ENCODE measurements at places on chromosomes 3 and 15.

GRCh38 chr3:108283006-108283405 is 13.3 kb upstream of the HHLA2 start:
- no peak for DNase-seq

DNA sequence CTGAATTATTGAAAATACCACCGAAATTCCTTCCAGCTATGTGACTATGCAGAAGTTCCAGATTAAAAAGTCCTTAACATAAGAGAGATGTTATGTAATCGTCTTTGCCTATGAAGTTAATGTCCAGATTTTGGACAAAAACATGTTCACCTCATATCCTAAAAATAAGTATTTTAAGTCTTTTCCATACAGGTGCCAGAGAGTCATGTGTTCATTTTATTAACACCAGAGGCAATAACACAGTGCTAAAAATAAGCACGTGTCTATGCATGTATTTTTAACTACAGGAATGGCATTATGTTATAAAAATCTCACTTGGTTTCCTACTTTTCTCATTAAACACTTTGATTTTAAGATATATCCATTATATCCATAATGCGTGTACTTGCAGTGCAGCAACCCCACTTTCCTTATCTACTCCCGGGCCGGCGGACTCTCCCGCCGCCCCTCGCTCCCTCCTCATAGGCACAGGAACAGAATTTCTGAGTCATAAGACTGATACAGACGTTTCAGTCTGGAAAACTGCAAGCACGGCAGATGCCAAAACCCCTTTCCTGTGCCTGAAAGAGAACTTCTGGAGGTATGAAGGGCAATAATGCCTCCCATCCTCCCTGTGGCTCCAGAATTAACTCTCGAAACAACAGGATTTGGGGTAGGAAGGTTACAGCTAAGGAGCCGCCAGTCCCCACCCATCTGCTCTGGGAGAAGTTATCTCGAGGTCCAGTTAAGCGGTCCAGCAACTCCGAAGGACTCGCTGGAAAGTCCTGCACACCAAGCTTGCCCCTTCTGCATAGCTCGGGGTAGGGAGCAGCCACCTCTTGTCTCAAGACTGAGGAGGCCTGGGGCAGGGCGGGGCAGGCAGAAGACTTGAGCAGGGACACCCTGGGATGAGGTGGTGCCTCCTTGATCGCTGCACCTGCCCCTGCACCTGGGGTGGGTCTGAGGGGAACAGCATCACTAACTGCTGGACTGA is 22.3 kb upstream of the PSTPIP1 start:
- no peak for DNase-seq

DNA sequence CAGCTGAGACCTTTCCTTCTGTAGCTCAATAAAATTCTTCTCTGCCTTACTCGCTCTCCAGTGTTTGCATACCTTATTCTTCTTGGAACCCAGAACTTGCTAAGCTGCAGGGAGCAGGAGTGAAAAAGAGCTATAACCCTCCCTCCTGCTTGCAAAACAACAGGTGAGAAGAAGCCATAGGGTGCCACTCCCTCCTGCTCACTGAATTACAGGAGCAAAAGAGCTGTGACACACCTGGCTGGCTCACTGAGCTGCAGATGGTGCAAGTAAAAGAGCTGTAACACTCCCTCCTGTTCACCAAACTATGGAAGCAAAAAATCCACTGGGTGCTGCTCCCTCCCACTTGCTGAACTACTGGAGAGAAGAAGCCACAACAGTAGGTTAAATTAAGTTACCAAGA is 44.2 kb upstream of the C2CD4B start:
- DNase-seq = no peak

DNA sequence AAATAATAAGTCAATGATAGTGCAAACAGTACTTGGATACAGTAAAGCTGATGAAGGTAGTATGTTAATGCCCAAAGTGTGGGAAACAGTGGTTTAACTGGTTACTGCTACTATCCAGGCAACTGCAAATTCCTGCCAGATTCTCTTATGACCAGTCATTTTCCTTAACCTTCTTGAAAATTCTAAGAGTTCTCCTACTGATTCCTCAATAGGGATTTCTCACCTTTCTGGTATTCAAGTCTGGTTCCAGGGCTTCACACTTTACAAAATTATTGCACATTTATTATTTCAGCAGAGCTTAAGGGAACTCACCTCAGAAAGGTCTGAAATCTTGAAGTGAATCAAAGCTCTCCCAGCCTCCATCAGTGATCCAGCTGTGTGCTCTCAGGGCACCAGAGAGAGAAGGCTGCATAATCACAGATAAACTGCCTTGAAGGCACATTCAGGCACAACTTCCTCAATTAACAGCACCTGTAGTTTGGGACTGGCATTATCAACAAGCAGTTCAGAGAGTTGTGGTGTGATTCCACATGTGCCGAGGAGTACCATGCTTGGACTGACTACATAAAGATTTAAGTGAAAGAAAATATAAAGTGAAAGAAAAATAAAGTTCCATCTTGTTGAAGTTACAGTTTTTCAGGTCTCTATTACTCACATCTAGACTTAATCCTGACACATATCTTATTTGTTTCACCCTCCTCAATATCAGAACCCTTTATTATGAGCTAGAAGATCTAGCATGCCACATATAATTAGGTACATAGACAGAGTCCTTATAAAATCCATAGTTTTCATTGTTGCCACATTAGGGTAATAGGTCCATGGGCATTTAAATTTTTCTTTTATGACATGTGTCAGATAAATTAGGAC is 59.5 kb upstream of the TIPARP start:
- no peak for DNase-seq

DNA sequence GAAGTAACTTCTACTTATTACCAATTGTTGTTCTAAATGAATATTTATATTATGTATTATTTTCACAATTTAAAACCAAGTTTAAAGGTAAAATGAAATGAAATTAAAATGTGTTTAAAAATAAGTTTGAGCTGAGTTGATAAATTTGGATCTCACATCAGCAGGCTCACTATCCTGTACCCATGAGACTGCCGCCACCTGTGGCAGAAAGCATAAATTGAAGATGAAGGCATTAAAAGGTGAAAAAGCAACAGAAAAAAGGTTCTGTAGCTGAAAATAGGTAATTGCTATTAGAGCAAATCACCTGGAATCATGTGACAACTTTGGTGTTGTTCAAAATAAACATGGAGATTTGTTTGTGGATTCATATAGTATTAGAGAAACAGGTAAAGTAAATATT is 133.0 kb upstream of the CADM2 start:
- no peak for DNase-seq

DNA sequence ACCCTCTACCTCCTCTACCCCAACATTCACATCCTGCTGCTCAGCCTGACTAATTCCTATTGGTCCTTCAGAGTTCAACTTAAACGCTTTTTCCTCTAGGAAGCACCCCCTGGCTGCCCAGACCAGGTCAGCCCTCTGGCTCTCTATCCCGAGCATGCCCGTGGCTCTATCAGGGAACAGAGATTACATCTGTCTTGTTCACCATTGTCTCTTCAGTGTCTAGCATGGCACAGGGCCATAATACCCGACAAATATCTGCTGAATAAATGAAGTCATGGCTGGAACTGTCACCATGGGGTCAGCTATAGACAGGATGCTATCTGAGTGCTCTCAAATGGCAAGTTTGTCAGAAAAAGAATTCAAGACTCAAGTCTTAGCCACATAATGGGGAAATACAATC is 296.9 kb upstream of the CHRNA7 start:
- peak; percentile 34 for DNase-seq

GRCh38 chr3:127888564-127889107 is 26.4 kb upstream of the KBTBD12 start:
- DNase-seq = no peak

- peak; percentile 58 for DNase-seq
Measured at GRCh38 chr15:80776420-80777045, 2.6 kb upstream of the CEMIP start.

- no peak for DNase-seq
Measured at GRCh38 chr3:177530908-177531307, 333.6 kb upstream of the TBL1XR1 start.

DNA sequence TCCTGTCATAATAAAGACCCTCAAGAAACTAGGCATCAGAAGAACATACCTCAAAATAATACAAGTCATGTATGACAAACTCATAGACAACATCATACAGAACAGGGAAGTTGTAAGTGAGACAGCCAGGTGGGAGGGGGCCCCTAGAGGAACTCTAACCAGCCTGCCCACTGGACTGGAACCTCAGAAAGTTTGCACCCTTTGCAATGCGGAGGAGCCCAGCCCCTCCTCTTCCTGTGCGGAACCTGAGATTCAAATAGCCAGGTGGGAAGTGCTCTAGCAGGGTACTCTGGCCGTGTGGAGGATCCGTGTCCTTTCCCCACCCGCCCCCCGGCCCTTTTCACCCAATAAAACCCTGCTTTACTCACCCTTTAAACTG is 387.0 kb upstream of the CBLB start:
- no peak for DNase-seq

DNA sequence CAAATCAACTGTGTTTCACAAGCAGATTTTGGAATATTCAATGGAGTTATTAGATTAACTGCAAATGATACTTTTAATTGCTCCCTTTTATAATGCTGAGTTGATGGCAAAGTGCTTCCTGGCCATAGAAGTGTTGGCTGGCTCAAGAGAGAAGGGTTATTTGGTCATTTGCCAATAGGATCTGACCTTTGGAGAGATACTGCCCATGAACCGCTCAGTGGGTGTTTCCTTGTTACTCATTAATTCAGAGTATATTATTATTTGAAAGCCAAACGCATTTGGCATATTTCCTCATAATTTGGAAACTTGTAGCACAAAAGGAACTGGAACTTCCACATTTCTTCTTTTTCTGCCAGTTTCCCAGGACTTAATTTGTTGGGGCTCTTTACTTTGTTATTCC is 234.7 kb downstream of the CDIN1 start:
- no peak for DNase-seq

- peak; percentile 87 for DNase-seq
Measured at GRCh38 chr15:31326875-31327668, 437 bp downstream of the KLF13 start.

GRCh38 chr15:70486451-70487386 is 276.6 kb downstream of the UACA start:
- no peak for DNase-seq

DNA sequence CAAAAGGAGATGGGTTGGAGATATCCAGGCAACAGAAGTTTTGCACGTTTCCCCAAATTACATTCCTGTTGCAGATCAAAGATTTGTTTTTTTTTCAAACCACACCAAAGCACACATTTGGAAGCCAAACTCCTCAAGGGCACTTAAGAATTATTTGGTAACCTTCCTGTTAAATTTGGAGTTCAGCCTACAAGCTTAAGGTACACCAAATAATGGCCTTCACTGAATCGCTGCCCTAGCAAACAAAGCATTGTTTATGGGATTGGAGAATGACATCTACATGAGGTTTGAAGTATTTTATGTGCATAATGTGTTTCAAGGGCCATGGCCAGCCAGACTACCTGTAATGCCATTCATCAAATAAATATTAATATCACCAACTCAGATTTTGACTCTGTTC is 357.9 kb downstream of the RORA start:
- no peak for DNase-seq

- peak; percentile 81 for DNase-seq
Measured at GRCh38 chr3:58332575-58333188, at the start of gene PXK. Gene PXK, plus strand, starts transcription at chr3:58332892. Its CDS starts 97 bp downstream, at chr3:58332989.

- DNase-seq = no peak
Measured at GRCh38 chr3:13461169-13462124, 18.7 kb upstream of the HDAC11 start.

- no peak for DNase-seq
Measured at GRCh38 chr15:72365844-72366243, 10.0 kb downstream of the HEXA start.

All from midbrain (tissue), 1 donor.